ENCODE measurements at places on chromosomes 7 and 10.
A peak's percentile ranks its signal among the peaks of the same experiment; 100 is the strongest.

DNA sequence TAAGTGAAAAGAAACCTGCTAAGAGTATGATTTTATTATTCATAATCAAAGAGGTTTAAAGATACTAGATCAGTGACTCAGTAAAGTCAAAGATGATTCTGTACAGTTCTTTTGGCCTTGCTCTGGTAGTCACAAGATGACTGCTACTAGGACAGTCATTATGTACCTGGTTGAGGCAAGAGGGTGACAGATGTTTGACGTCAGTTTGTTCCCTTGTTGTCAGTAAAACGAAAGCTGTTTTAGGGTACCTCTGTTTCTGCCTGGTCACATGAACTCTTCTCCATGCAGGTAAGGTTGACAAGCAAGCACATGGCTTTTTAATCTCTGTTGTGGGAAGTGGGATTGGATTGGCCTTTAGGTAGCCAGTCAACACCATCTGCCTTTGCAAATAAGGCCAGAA lies 308.0 kb downstream of the EXOC4 start:
- no peak for DNase-seq

DNA sequence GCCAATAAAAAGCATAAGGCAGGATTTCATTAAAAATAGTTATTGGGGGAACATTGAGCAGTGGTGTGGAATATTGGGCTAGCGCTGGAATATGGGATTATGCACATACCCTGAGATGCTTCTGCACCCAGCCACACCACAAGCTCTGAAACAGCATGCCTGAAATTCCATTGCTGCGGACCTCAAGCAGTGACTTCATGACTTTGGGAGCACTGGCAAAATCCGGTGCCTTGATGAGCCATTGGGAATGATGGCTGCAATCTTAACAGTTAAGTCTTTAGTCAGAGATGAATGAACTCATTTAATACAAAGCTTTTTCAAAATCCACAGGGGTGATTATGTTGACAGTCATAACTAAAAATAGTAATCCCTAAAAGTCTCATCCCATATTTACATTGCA lies 274.7 kb upstream of the MTPN start:
- DNase-seq: no peak

DNA sequence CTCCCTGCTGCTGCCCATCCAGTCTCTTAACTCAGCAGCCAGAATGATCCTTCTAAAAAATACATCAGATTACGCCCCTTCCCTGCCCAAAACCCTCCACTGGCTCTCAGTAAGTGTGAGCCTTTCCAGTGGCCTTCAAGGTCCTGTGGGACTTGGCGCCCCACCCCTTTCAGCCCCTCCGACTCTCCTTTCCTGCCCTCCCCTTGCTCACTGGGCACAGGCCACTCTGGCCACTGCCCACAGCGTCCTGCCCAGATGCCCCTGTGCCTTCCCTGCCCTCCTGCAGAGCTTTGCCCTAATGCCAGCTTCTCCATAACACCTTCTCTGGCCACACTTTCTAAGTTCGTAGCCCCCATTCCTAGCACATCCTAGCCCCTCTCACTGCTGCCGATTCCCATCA lies 13.8 kb downstream of the GSDME start:
- no peak for DNase-seq

DNA sequence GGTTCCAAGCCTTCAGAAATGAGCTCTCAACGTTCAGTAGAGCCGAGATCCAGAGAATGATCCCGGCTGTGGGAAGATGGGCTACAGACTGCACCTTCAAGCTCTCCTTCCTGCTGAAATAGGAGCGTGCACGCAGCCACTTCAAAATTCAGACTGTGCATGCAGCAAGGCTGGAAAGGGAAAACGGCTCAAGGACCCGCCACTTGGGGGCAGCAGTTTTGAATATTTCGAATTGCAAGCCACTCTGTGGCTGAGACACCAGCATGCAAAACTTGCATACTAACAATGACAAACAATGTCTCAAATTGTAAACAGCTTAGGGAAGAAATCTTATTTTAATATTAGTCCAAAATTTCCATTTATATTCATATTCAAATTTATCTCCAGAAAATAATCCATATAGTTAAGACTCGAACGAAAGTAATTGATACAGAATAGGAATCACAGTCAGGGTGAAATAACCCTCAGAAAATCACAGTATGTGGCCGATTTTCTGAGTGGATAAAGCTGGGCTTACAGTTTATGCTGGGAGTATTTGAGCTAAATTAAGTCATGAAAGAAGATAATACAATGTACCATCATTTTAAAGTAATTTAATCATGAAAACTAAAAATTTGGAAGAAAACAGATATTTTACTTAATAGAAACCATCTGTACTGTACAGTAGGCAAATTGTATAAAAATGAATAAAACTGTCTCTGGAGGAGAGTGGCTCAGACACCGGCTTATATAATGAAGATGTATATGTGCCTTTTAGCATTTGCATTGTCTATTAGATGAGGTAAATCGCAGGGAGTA lies 137.9 kb upstream of the MKI67 start:
- peak; percentile 44 for DNase-seq

DNA sequence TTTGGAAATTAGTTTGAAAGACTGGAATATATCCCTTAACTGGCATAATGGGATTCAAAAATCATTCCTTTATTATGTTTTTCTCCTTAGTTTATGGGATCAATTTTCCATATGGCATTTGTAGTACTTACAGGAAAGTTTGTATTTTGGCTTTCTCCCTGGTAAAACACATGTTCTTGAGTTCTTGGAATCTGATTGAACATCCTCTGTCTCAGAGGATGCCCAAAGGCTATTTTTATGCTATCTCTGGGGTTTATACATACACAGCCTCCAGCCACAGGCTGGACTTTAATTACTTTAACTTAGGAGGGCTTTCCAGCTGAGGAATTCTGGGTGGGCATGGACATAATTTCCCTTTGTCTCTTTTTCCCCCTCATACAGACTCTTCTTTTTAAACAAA lies 236.4 kb downstream of the HGF start:
- no peak for DNase-seq

GRCh38 chr10:27345455-27345920 lies 104.9 kb upstream of the ACBD5 start:
- no peak for DNase-seq

- no peak for DNase-seq
Observed at GRCh38 chr7:36315309-36315944, 74.2 kb upstream of the ANLN start.
